ENCODE measurements at places on chromosomes 1 and 21.
A peak's percentile ranks its signal among the peaks of the same experiment; 100 is the strongest.

DNA sequence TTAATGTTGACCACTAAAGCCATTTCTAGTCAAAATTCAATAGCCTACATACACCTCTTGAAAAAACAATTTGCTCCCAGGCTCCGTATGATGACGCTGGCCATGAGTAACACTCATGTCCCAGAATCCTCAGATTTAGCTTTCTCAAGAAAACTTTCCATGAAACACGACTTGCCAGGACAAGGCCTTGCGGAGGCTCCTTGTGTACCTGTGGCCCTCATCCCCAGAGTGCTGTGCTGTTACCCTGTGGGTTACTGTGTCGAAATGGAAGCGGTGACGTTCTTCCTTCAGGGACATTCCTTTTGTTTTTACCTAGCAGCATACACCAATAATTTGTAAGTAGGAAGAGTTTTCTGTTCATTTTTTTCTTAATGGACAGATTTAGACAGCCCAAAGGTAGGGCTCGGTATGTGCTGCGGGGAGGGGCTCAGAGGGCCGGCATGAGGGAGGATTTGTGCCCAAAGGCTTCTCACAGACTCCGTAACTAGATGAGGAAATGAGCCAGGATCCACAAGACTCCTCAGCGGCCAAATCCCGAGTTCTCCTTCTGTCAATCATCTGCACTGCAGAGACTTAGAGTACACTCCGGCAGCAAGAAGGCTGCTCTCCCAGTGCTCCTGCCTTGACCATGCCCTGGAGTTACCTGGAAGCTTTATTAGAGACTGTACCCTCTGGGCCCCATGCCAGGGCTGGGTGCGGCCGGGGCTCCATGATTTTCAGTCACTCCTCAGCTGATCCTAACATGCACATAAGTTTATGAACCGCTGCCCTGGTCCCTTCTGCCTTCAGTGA is 17.8 kb downstream of the GNG12 start:
- H3K4me3 ChIP-seq: peak overlapping the region; percentile 0
- peak; percentile 89 for DNase-seq
- H3K4me1 ChIP-seq: peaks cover 69% of the 10 kb centered on the region
- no peaks in the 10 kb centered on the region for H3K27me3 ChIP-seq

DNA sequence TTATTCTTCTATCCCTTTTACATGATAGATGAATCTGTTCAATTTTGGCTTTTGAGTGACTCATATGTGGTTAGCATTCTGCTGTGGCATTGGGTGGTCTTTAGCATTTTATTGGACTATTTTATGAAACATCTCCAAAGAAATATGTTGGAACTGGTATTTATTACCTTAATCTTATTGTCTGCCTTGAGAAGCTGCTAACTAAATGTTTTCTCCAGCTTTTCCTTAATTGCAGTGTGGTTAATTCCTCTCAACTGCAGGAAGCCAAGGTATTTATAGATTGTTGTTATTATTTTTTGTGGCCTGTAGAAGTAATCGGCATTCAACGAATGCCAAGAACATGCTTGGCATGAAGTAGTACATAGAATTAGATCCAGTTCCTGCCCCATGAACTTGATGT is 64.1 kb downstream of the NOS1AP start:
- H3K36me3 ChIP-seq: no peaks in the 10 kb centered on the region
- H3K27me3 ChIP-seq: no peaks in the 10 kb centered on the region
- peaks cover 29% of the 10 kb centered on the region for H3K4me1 ChIP-seq
- no peak overlapping the region for H3K4me3 ChIP-seq
- H3K27ac ChIP-seq: no peak overlapping the region

GRCh38 chr1:84060781-84061180 is 61.8 kb upstream of the TTLL7 start:
- no peak for DNase-seq
- no peak overlapping the region for H3K4me3 ChIP-seq

DNA sequence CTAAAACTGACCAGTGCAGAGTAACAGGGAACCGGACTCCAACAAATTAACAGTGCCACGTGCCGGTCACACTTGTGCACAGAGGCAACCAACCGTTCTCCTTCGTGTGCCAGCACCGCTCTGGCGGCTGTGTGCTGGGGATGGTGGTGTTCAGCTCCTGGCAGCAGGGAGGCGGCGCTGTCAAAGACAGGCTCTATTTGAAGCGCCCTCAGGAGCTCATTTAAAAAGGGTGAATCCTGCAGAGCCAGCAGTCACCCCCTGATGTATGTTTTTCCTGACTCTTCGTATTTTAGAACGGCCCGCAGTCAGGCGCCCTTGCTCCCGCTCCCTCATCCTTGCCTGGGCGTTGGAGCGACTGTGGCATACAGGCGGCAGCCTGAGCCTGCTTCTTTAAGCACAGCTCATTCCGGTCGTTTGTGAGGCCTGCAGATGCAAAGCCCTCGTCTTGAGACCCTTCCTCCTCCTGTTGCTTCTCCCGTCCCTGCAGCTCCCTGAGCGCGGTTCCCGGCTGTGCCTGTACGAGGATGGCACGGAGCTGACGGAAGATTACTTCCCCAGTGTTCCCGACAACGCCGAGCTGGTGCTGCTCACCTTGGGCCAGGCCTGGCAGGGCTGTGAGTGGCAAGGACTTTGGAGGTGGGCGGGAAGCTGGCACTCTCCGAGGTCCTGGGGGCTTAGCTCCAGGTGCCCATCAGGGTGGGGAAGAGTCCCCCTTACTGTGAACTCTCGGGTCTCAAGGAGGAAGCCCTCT is 1.1 kb downstream of the DFFB start:
- peak overlapping the region; percentile 84 for H3K4me3 ChIP-seq
- H3K36me3 ChIP-seq: no peaks in the 10 kb centered on the region
- no peak overlapping the region for H3K27ac ChIP-seq
- H3K27me3 ChIP-seq: no peaks in the 10 kb centered on the region

GRCh38 chr1:32063261-32063681 is 9.5 kb upstream of the TMEM39B start:
- peak overlapping the region; percentile 49 for H3K27ac ChIP-seq
- H3K36me3 ChIP-seq: peaks cover 31% of the 10 kb centered on the region
- H3K4me3 ChIP-seq: no peak overlapping the region
- peaks cover 12% of the 10 kb centered on the region for H3K4me1 ChIP-seq

GRCh38 chr1:80170811-80171485 is 1164.4 kb upstream of the ADGRL4 start:
- DNase-seq: no peak
- H3K36me3 ChIP-seq: no peaks in the 10 kb centered on the region
- H3K4me1 ChIP-seq: no peaks in the 10 kb centered on the region
- no peak overlapping the region for H3K4me3 ChIP-seq
- H3K27me3 ChIP-seq: no peaks in the 10 kb centered on the region
- no peak overlapping the region for H3K27ac ChIP-seq

DNA sequence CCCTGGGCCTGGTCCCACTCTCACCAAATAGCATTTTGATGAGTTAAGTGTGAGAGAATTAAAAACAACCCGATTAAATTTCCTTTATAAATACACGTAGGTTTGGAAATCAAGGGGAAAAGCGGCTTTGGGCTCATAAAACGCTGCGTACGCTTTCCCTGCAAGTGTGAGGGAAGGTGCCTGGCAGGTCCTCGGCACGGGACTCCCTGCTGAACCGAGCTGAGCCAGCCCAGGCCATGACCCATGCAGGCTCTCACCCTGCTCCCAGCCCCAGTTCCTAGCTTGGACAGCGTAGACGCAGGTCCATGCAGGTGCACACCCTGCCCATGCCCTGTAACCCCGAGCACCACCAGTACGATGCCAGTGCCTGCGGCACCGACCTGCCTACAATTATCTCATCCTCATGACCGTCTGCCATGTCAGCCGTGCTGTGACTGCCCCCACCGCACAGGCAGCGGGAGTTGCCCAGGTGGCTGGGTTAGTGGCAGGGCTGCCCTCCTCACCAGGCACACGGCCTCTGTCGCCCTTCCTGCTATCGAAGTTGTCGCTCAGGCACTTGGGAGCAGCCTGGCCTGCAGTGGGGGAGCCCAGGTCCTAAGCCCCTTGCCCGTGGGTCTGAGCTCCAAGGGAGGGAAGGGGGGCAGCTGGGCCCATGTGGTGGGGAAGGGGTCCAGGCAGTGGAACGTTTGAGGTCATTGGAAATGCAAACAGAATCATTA is 41.0 kb upstream of the ACTRT2 start:
- no peak overlapping the region for H3K27ac ChIP-seq
- no peak for DNase-seq

DNA sequence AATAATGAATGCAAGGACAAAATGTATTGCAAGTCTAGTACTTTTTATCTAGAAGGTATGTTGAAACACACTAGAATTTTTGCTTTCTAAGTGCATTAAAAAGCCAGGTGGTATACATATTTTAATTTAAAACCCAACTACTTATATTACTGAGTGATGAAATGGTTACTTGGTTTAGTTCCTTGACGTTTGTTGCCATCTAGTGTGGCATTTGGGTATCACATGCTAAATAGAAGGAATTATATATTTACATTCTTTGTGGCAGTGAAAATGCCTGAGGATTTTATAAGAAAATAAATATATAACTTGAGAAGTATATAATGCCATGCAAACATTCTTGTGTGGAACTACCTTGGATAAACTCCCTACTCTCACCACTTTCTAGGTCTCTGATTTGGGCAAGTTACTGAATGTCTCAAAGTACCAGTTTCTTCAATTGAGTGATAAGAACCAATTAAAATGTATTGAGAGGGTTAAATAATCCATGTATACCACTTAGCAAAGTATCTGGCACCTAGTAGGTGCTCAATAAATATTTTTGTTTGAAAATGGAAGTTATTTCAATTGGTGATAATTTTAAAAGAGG is 69.6 kb downstream of the SDCCAG8 start:
- H3K4me3 ChIP-seq: no peak overlapping the region
- no peaks in the 10 kb centered on the region for H3K4me1 ChIP-seq
- H3K36me3 ChIP-seq: peaks cover under 1% of the 10 kb centered on the region
- H3K27me3 ChIP-seq: no peaks in the 10 kb centered on the region
- no peak overlapping the region for H3K27ac ChIP-seq

DNA sequence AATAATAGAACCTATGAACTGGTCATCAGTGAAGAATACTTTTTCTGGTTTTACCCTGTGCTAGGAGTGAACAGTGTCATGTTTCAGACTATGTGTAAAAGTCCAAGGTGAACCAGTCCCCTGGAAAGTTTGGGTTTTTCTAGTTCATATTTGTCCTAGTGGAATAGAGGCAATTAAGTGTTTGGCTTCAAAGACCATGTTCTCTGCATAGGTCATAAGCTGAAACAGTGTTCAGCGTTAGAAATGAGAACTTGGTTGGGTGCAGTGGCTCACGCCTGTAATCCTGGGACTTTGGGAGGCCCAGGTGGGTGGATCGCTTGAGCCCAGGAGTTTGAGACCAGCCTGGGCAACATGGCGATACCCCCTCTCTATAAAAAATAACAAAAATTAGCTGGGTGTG is 77.5 kb downstream of the UCK2 start:
- H3K36me3 ChIP-seq: peaks cover 55% of the 10 kb centered on the region
- H3K27ac ChIP-seq: no peak overlapping the region
- no peaks in the 10 kb centered on the region for H3K27me3 ChIP-seq
- H3K4me3 ChIP-seq: no peak overlapping the region

DNA sequence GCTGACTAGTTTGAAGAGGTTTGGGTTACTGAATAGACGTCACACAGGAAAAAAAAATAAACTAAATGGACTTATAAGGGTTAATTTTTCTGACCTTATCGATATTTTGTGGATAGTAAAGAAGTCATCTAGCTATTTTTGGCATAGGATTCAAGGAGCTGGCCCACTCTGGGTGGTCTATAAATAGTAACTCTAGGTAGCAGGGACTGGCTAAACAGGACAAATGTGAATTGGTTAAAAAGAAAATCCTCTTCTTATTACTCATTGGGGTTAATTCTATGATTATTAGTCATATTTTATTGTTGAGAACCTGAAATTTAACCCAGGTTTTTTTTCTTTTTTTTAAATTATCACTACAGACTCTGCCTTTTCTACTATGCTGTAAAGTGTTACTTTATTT is 61.7 kb downstream of the ATF6 start:
- no peak overlapping the region for H3K4me3 ChIP-seq
- no peaks in the 10 kb centered on the region for H3K27me3 ChIP-seq
- no peak overlapping the region for H3K27ac ChIP-seq
- peaks cover 11% of the 10 kb centered on the region for H3K36me3 ChIP-seq
- no peak for DNase-seq

- peaks cover 6% of the 10 kb centered on the region for H3K36me3 ChIP-seq
- no peaks in the 10 kb centered on the region for H3K4me1 ChIP-seq
- H3K27ac ChIP-seq: no peak overlapping the region
- DNase-seq: no peak
- H3K27me3 ChIP-seq: no peaks in the 10 kb centered on the region
- H3K4me3 ChIP-seq: no peak overlapping the region
Observed at GRCh38 chr1:178877896-178878295, 7.0 kb upstream of the ANGPTL1 start.

DNA sequence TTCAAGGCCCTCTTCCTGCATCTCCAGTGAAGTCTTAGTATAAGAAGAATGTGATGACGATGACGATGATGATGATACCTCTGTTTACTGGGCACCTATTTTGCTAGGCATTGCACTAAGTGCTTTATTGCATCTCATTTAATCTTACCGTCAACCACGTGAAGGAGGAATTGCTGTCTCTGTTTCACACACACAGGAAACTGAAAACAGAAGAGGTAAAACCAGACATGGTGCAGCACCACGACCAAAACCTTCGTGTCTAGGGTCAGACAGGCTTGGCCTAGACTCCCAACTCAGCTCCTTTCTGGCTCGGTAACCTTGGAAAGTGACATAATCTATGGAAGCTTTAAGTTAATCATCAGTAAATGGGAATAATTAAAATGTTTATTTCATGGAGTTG is 20.7 kb upstream of the KCNA2 start:
- H3K27ac ChIP-seq: no peak overlapping the region
- no peak overlapping the region for H3K4me3 ChIP-seq
- no peaks in the 10 kb centered on the region for H3K36me3 ChIP-seq
- H3K4me1 ChIP-seq: no peaks in the 10 kb centered on the region

DNA sequence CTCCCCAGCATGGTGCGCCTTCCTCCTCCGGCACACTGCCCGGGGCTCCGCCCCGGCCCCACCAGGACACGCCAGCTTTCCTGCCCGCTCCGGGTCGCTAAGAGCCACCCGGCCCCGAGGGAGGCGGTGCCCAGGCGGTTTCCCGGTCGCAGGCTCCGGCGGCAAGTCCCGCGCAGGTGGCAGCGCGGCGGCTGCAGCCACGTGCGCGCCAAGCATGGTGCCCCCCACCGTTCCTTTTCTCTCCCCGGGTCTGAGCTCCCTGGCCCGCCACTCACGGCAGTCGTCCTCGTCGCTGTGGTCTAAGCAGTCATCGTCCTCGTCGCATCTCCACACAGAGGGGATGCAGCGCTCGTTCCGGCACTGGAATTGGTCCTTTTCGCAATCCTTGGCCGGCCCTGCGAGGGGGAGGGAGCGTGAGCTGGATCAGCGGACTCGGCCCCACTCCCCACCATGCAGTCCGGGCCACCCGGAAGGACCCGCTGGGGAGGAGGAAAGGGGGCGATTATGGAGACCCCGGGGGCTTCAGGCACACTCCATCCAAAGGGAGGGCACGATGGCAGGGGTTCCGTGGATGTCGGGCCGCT is 1.2 kb downstream of the LRP8 start:
- peak overlapping the region; percentile 58 for H3K4me3 ChIP-seq
- H3K27ac ChIP-seq: no peak overlapping the region
- no peaks in the 10 kb centered on the region for H3K36me3 ChIP-seq
- H3K27me3 ChIP-seq: peaks cover 29% of the 10 kb centered on the region
- no peak for DNase-seq
